ENCODE measurements at places on chromosomes 2 and 18.

- DNase-seq: no peak
Measured at GRCh38 chr2:231342061-231342711, 53.3 kb upstream of the B3GNT7 start.

DNA sequence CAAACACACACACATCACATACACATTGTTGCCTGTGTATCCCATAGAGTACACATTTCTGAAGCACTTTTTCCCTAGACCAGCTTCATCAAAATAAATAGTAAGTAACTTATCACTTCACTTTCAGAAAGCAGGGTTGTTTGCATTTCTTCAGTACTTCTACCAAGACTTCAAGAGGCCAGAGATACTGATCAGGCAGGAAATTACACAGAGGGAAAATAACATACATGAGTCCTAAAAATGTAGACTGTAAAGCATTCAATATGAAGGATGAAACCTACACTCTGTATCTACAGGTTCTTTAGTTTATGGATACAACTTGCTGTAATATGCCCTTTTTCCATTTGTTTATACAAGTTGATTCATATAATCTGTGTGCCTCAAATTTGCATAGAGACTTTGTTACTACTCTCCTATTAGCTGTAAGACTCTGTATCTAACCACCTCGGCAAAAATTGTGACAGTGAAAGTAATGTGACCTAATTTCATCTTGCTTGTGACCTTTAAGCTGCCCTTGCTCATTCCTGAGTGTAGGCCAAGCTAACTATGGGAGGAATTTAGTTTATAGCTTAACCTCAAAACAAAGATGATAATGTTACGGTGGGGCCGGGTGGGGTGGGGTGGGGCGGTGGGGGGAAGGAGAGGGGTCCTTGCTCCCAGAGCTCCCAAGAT, 228.9 kb upstream of the SPOPL start:
- no peak for DNase-seq

DNA sequence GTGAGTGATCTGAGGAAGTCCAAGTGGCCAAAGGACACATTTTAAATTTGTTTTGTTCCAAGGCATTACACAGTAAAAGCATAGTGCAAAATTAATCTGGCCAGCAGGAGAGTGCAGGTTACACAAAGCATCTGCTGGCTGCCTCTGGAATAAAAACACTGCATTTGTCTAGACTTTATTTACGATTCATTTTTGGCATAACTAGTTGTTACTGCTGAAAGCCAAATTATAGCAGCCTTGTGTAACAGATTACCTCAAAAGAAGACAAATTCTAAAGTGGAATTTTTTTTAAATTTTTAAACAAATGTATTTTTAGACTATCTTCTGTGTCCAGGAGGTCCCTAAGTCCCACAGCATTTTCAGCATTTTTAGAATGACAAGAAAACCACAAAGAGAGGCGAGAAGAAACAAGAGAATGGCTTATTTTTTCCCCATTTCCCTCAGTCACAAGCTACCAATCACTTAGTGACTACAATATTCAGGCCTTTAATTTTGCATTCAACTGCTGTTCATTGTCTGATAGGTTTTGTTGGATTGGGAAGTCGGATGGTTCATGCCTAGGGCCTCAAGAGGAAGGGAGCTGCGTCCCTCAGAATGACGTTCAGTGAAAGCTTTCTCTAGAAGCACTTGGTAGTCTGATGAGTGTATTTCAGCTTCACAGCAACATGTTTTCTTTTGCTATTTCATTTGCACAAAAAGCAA, 46.0 kb downstream of the TMEFF2 start:
- DNase-seq: no peak

DNA sequence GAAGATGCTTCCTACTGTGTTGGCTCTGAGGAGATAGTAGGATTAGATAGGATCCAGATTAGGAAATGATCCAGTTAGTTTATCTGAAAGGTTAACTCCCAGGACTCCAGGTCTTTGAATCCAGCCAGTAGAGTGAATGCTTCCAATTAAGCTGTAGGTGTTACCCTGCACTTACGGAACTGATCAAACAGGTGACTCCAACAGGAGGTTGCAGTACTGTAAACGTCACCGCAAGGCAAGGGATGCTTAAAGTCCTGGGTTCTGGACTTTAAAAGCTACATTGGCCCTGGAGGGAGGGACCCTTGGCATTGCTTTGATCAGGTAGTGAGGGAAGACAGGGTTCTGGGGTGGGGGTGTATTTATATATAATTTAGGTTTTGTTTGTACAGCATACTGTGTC, 5.6 kb downstream of the LGALSL start:
- DNase-seq: no peak

All from hematopoietic multipotent progenitor cell treated with erythropoietin and hydrocortisone succinate and interleukin-3 and kit ligand, for 8 days (in vitro differentiated cells).